Kidney (tissue), 22 donors: ENCODE measurements at places on chromosomes 2 and 18. TPM values are rescaled to one million over a fixed set of nuclear protein-coding genes. Genes with fewer than 3 reads are reported as not detected.

DNA sequence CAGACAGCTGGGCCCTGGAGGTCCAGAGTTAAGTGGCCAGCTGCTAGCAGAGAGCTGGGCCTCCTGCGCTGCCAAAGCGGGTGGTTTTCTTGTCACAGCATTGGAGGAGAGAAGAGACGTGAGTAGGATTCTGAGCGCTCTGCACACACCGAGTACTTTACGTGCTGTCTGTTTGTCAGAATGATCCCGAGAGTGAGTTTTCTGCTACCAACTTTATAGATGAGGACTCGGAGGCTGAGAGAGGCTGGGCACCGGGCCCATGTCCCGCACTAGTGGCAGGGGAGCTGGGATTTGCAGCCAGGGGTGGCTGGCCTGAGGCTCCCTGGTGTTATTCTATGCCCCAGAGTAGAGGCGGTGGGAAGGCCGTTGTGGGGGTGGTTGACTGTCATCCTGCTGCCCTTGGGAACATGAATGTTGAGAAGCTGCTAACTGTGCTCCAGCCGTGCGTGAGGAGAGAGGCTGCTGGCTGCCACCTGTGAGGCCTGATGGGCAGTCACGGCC, 36.3 kb upstream of the MBP start:
- peak; percentile 65 for DNase-seq

- DNase-seq: no peak
These were observed 151.6 kb downstream of the LRRC30 start for GRCh38 chr18:7382328-7383001.

DNA sequence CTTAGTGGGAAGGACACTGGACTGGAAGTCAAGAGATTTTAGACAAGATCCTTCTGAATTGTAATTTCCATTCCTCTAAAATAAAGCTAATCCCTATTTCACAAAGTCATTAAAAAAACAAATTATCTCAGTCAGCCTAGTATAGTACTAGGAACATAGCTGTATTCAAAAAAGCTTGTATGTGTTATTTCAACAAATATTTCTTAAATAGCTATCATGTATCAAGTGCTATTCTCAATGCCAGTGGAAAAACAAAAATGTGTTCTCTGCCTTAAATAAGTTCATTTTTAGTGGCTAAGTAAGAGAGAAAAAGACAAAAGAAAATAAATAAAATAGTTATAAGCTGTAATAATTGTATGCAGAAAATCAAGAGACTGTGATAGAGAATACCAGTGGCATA, 541.8 kb upstream of the CDH2 start:
- no peak for DNase-seq

DNA sequence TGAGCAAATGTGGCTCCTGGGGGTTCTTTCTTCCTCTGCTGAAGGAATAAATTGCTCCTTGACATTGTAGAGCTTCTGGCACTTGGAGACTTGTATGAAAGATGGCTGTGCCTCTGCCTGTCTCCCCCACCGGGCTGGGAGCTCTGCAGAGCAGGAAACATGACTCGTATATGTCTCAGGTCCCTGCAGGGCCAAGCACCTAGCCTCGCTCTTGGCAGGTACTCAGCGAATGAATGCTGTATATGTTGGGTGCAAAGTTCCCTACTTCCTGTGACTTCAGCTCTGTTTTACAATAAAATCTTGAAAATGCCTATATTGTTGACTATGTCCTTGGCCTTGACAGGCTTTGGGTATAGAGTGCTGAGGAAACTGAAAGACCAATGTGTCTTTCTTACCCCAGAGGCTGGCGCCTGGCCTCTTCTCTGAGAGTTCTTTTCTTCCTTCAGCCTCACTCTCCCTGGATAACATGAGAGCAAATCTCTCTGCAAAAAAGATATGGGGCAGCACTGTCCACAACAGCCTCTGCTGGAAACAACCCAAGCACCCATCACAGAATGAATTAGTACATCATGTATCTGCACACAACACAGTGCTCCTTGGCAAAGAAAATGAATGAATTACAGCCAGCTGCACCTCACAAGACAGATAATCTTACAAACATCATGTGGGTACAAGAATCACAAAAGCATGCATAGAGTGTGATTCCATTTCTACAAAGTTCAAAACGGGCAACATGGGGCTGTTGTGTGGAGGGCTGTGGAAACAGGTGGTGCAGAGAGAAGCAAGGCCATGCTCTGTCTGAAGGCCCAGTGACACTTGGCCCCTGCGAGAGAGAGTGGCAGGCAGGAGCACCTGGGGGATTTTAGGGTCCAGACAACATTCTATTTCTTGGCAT, 6.6 kb downstream of the IL1RN start:
- no peak for DNase-seq

DNA sequence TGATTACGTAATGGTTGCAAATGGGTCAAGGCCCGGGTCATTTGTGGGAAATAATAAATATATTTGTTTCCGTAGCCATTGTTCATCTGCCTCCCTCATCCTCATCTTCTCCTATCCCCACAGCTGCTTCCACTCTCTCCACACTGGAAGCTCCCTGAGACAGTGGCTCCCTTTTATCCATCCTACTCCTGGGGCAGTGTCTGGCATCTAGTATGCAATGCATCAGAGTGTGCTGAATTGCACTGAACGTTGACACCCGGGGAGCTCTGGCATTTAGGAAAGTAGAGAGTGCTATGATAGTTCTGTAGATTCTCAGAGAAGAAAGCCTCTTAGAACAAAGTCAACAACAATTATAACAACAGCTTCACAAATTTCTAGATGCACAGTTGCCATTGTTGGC, 45.5 kb upstream of the NAB1 start:
- no peak for DNase-seq

DNA sequence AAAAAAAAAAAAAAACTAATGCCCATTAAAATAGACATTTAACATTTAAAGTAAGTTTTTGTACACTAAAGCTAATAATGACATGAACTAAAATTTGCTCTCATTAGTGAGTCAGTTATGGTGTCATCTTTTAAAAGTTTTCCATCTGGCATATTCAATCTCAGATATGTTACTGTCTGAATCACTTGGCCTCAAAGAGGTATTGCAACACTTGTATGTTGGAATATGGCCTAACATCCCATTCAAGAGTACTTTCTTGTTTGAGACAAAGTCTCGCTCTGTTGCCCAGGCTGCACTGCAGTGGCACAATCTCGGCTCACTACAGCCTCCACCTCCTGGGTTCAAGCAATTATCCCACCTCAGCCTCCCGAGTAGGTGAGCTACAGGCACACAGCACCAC, 169.7 kb downstream of the TMEM163 start:
- no peak for DNase-seq

- peak; percentile 52 for DNase-seq
These were observed 64.7 kb downstream of the DGKD start for GRCh38 chr2:233418761-233419546.

GRCh38 chr2:53460937-53461336, 306.7 kb upstream of the CHAC2 start:
- no peak for DNase-seq

- no peak for DNase-seq
These were observed 648.1 kb downstream of the CPS1 start for GRCh38 chr2:211204456-211204855.

DNA sequence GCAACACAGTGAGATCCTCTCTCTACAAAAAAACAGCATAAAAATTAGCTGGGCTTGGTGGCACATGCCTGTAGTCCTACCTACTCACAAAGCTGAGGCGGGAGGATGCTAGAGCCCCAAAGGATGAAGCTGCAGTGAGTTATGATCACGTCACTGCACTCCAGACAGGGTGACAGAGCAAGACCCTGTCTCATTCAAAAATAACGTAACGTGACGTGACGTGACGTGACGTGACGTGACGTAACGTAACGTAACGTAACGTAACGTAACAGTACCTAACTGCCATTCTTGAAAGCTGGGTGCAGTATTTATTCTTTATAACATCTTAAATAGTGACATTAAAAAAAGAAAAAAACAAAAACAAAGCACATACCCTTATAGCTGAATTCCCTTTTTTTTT, 51.7 kb downstream of the NOL10 start:
- no peak for DNase-seq

DNA sequence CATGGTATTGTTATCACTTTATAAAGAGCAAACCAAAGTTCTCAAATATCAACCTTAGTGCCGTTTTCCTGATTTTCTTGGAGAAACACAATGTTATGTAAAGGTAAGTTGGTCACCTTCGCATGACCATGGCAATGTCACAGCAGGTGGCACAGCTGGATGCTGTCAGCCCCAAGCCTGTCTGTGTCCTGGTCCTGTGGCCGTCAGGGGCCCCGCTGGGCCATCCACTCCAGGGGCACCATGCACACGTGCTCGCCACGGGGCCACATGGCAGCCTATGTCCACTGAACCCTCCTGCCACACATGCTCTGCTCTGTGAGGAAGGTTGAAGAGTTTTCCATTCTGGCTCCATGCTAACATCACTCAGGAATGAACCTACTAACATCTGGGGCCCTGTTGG, 85.9 kb downstream of the EIPR1 start:
- DNase-seq: peak; percentile 20

The KLHL41 gene
- 0.71 TPM for polyA plus RNA-seq

The SRBD1 gene
- polyA plus RNA-seq: 5.4 TPM

The RNF125 gene
- 0.62 TPM for polyA plus RNA-seq

The SH3BP4 gene
- 20.0 TPM for polyA plus RNA-seq
